ENCODE measurements at places on chromosomes 5 and 9. TPM values are rescaled to one million over a fixed set of nuclear protein-coding genes. Genes with fewer than 3 reads are reported as not detected.

CDK7 gene
- total RNA-seq, result 65.6 TPM

NR6A1 gene
- 0.36 TPM for total RNA-seq

SLC2A8 gene
- 6.4 TPM for total RNA-seq

RNF145 gene
- 50.0 TPM for total RNA-seq

TMEM141 gene
- total RNA-seq, result 39.1 TPM

LRRTM2 gene
- 2.0 TPM for total RNA-seq

SH3TC2 gene
- total RNA-seq, result 7.9 TPM

GDA gene
- total RNA-seq, result not detected

Measured in IMR-90 (cell line).